NCI-H510A (cell line): ENCODE measurements at places on chromosomes 16 and 17.
A peak's percentile ranks its signal among the peaks of the same experiment; 100 is the strongest.

GRCh38 chr16:21982108-21982507 is 18.8 kb downstream of the PDZD9 start:
- DNase-seq: no peak

DNA sequence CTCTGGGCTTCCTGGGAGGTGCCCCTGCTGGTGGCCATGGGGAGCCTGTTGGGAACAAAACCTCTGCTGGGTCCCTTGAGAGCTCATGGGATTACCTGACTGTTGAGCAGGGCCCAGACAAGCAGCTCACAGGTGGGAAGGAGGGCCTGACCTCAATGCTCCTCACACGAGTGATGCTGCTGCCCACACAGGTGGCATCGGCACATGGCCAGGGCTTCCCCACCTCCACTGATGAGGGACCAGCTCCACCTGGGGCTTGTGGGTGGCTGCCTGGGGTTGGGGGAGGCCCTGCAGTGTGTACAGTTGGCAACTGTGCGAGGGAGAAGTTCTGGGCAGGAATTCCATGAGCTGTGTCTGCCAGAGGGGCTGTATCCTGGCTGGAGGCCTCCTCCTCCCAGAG is 87.8 kb upstream of the NLRP1 start:
- DNase-seq: no peak

DNA sequence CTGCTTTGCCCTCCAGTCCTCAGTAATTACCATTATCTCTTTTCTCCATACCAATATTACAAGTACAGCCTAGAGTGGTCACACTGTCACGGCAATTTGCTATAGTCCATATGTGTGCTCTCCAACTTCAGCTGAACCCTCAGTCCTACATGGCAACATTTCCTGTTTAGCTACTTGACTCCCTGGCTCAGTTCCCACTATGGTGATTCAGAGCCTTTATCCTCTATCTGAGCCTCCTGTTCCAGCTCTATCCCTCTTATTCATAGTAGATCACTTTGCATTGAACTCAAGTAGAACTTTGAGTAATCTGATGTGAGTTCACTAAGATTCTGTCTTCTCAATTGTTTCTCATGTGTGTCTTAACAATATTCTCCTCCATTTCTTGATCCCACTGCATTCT is 43.7 kb upstream of the GOSR1 start:
- DNase-seq: peak; percentile 59

GRCh38 chr16:1961651-1962067 is 2.3 kb downstream of the NDUFB10 start:
- DNase-seq: no peak

- DNase-seq: no peak
Observed at GRCh38 chr16:52050418-52050817, 496.5 kb downstream of the TOX3 start.

DNA sequence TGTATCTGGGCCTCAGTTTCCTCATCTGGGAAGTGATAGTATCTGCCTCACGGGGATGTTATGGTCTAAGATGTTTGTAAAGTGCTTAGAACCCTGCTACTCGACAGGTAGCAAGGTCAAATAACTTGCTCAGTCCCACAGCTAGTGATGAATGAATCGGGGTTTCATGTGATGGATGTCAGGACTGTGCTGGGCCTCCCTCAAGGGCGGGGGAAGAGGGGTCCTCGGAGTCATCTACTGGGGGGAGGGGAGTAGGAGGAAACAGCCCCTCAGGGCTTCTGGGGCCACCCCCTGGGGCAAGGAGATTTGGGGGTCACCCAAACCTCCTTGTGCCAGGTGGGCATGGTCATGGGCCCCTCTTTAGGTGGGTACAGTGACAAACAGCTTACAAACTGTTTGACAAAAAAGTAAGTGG is 732 bp downstream of the PNPO start:
- DNase-seq: no peak

DNA sequence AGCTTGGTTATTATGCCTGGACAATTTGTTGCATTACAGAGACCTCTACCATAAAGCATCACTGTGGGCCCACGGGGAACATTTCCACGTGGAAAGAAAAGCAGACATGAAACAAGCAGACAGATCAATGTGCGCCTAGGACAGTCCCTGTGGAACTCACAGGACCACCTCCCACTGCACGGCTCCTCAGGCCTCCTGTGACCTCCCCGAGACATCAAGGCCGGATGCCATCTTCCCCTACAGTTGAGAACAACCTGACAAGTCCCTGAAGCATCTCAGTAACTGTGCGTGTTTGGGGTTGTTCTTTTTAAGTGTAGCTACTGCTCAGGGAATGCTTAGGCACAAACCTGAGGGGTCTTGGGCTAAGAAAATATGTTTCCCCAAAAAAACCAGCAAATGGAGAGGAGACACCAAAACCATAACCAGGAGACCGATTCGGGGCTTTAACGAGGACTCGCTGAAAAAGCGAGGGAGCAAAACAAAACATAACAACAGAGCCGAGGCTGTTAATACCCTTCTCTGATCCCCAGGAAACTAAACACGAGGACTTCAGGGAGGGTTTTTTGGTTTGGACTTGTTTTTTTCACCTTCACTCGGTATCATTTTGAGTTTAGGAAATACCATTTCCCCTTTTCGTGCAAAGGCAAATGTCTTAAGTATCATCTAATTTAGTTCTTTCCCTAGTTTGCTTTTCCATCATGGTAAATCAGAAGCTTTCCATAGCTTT is 87.1 kb downstream of the CYTH1 start:
- no peak for DNase-seq

GRCh38 chr16:15620611-15621195 is 22.3 kb downstream of the MARF1 start:
- no peak for DNase-seq

DNA sequence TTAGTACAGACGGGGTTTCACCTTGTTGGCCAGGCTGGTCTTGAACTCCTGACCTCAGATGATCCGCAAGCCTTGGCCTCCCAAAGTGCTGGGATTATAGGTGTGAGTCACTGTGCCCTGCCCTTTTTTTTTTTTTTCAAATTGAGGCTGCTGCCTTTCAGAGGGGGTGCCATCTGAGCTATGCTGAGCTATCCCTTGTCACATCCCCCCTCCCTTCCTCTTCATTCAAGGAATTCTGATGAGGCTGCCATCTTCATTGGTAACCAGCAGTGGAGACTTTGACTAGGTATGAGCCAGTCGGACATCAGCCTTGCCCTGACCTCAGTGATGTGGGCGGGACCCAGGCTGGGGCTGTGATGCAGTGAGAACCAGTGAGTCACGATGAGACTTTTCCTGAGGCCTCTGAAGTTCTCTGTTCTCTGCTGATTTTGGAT is 24.4 kb upstream of the GPT2 start:
- no peak for DNase-seq

DNA sequence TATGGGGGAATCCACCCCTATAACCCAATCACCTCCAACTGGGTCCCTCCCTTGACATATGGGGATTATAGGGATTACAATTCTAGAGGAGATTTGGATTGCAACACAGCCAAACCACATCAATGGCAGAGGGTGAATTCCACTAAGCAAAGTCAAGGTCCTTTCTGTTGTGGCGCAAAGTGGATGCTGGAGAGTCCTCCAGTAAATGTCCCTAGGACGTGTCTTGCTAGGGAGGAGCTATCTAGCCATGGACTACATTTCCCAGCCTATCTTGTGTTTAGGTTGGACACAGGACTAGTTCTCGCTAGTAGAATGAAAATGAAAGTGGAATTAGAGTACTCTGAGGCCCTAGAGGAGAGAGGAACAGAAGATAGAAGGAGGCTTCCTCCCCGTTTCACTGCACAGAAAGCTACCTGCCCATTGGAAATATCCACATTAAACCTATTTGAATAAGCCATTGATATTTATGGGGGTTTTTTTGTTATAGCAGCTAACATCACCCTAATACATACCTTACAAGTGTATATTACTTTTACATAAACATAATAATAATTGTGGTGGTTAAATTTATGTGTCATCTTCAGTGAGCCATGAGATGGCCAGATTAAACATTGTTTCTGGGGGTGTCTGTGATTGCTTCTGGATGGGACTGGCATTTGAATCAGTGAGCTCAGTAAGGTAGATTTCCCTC is 56.7 kb upstream of the ERCC4 start:
- DNase-seq: no peak

- DNase-seq: no peak
Observed at GRCh38 chr17:81396722-81397313, 1.6 kb downstream of the BAHCC1 start.

DNA sequence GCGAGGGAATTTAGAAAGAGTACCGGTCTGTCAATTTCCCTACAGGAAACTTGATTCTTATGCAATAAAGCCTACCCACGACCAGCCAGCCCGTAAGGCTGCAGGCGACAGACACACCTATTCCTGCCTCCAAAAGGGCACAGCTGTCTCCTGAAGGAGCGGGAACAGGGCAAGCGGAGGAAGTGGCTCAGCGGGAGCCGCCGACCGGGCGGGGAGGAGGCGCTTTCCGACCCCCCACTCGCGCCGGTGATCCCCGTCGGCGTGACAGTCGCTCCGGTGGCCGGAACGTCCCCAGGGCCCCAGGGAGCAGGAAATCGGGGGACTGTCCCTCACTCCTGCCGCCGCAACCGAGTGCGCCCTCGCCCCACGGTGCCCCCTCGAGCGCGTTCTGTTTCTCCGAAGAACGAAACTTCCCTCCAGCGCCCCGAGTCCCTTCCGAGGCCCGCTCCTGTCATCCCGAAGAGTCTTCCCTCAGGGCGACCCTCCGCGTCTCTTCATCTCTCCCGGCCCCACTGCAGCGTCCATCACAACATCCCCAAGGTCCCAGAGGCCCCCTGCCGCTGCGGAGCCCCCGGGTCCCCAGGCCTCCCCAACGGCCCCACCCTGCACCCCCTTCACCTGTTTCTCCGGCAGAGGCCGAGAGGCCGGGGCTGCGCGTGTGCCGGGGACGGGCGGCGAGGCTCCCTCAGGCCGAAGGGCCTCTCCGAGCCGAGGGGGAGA is 421 bp downstream of the STAT3 start:
- peak; percentile 18 for DNase-seq

DNA sequence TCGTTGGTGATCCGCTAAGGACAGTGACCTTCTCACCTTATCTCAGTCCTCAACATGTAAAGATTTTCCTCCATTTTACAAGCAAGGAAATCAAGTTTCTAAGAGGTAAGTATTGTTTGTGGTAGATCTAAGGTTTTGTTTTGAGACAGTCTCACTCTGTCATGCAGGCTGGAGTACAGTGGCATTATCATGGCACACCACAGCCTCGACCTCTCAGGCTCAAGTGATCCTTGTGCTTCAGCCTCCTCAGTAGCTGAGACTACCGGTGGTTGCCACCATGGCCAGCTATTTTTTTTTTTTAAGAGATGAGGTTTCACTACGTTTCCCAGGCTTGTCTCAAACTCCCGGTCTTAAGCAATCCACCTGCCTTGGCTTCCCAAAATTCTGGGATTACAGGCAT is 34.9 kb downstream of the PRKCA start:
- DNase-seq: no peak

GRCh38 chr17:79832218-79833109 is 6.8 kb downstream of the CBX4 start:
- DNase-seq: no peak

DNA sequence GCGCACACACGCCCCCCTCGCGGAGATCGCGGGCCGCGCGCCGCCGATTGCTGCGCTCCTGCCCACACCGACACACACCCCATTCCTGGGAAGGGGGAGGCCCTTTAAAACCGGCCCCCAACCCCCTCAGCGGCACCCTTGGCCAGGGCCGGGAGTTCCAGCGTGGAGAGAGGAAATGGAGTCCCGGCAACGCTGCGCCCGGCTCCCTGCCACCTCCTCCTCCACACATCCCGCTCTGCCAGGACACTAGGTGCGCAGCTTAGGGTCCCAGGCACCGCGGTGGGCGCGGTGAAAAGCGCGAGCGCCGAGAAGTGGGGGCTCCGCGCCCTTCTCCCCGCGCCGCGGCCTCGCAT is 397 bp downstream of the CDC42EP4 start:
- DNase-seq: no peak

DNA sequence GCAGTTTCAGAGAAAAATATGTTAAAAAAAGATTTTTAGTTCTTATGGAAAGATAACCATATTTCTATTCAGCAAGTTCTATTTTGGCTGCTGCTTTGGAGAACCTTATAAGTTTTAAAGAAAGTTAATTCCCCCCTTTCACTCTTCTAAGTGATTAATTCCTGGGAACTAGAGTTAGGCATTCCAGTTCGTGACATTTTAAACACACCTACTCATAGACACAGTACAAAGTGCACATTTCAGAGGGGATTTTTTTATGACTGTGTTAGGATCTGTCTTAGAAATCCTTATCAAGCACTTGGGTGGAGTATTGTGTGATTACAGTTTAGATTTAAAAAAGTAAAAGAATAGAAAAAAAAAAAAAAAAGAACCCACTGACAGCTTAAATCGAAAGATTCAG is 3.5 kb upstream of the CDH11 start:
- DNase-seq: no peak

DNA sequence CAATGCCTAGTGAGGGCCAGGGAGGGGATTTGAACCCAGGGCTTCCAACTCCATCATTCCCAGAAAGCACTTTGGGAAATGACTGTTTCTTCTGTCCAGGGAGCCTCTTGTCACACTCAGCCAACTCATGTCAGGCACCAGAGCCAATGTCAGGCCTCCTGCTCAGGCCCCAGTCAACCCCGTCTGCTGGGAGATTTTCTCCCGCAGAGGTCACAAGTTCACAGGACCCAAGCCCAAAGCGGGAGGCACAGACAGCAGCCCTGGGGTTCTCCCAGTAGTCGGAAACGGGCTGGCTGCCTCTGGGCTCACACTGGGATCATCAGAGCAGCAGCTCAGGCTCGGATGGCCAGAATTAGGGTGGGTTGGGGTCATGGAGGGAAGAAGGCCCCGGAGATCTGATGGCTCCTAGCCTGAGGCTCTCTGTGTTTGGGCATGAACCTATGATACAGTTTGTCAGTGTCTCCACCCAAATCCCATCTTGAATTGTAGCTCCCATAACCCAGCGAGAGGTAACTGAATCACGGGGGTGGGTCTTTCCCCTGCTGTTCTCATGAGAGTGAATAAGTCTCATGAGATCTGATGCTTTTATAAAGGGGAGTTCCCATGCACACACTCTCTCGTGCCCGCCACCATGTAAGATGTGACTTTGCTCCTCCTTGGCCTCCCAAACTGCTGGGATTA is 255.5 kb downstream of the PARN start:
- DNase-seq: no peak

DNA sequence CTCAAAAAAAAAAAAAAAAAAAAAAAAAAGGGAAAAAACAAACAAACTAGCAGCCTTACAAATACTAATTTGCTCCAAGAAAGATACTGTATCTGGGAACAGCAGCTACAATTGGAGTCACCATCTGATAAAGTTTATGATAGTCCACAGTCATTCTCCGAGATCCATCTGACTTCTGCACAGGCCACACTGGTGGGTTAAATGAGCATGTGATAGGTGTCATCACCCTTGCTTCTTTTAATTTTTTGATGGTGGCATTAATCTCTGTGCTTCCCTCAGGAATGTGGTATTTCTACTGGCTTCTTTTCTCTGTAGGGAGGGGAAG is 49.6 kb downstream of the BCL7C start:
- no peak for DNase-seq
